Stimulated activated CD4-positive, alpha-beta T cell treated with anti-CD3 and anti-CD28 coated beads, Interleukin-4, amount 100 ng/mL, for 24 hours (primary cell): ENCODE measurements at places on chromosomes 4 and X.

GRCh38 chr4:141541851-141542250 is 94.5 kb upstream of the IL15 start:
- no peak for DNase-seq

GRCh38 chrX:56782352-56782751 is 53.3 kb downstream of the NBDY start:
- DNase-seq: no peak

GRCh38 chr4:176308441-176308840 is 11.3 kb upstream of the SPCS3 start:
- DNase-seq: no peak

- DNase-seq: no peak
These were observed at the start of gene RASSF6 for GRCh38 chr4:73620115-73620792. RASSF6 (minus strand) TSS chr4:73620436; CDS start chr4:73611795, 8,641 bp downstream.

- no peak for DNase-seq
These were observed 1492.7 kb upstream of the IGFBP7 start for GRCh38 chr4:58602731-58603359.

DNA sequence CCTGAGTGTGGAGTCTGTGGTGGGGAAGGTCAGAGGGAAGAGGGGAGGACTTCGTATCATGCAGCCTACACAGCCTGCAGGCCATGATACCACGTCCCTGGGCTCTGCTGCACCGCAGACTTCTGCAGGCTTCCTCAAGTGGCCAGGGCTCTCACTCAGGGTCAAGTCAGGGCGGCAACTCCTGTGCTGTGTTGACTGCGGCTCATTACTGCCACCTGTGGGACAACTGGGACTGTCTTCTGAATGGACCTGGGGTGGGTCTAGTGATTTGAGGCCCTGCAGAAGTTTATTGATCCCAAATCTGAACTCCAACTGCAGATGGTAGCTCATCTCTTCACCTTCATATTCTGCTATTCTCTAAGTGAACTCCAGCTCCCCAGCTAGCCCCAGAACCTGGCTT is 167.1 kb downstream of the NSUN7 start:
- DNase-seq: peak; percentile 57

DNA sequence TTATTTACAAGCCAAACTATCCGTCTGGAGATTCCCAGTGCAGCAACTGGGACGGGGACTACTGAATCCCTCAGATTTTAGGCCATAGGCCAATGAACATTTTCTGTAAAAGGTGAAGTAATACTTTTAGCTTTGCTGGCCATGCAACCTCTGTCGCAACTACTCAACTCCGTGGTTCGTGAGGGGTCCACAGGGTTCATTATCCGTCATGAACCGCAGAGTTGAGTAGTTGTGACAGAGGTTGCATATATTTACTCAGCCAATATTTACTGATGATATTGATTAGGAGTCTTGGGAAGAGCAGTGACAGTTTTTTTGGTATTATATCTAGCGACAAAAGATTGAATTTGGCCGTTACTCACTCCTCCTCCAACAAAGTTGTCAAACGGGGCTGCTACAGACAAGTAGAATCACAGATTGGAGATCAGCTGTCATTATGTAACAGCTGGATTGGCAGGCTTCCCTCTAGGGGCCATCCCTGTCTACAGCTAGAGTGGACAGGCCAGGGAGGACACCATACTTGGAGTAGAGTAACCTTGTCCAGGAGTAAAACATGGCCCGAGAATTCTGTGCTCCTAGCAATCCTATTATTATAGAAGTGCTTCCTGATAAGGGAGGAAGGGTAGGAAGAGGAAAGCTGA is 37.2 kb upstream of the CD38 start:
- DNase-seq: no peak

DNA sequence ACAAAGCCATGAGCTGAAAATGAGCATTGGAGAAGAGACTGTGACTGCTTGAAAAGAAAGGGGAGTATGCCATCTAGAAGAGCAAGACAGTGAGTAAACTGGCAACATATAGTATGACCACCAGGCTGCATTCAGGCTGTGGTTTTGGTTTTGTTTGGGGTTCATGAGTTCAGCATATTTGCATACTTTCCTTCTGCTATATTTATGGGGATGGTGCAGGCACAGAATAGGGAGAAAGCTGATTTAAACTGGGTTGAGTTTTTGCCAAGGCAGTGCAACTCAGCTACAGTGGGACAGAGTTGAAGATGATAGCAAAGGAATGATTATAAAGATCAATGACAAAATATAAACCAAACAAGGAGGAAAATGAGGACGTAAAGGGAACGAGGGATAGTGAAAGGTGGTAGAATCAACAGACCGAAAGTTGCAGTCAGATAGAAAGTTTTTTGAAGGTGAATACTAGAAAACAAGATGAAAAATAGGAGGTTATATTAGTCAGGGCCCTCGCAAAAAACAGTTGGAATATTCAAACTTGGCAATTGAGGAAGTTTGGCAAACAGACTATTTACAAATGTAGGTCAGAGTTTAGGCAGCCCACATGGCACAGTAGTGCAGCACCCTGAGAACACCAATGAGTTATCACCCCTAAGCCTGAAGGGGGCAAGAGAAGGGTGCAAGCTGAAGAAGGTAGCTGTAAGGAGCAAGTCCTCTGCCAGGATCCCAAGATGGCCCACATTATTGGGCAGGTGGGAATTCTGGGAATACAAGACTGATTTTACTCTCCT is 114.8 kb upstream of the MAP9 start:
- DNase-seq: no peak

DNA sequence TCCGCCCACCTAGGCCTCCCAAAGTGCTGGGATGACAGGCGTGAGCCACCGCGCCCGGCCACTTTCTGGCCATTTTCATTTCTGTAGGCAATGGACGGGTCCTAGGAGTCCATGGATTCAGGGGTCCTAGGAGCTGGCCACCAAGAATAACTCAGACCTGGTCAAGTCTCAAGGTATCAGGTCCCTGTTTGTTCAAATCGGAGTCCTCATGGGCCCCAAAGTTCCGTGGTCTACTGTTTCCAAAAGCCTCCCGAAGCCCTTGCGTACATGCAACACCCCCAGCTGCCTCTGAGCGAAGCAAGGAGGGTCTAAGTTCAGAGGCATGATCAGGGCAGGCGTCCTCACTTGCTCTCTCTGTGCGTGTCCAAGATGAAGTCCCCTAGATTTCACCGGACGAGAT is 30.1 kb downstream of the P2RY8 start:
- DNase-seq: no peak

GRCh38 chr4:80074069-80074468 is 1.0 kb upstream of the ANTXR2 start:
- DNase-seq: no peak

GRCh38 chrX:133307094-133307493 is 88.9 kb upstream of the TFDP3 start:
- no peak for DNase-seq
